ENCODE measurements at places on chromosomes 16 and 17. TPM values are rescaled to one million over a fixed set of nuclear protein-coding genes. Genes with fewer than 3 reads are reported as not detected.

Gene GPR142
- total RNA-seq = not detected

Gene ABCC11
- 0.21 TPM for total RNA-seq

Gene CFAP20
- total RNA-seq = 53.1 TPM

Gene KRTAP4-9
- not detected for total RNA-seq

Gene IL17C
- not detected for total RNA-seq

Gene MTMR4
- total RNA-seq = 13.2 TPM

Gene TMC8
- 0.18 TPM for total RNA-seq

Gene CRHR1
- total RNA-seq = 0.07 TPM

Gene PDIA2
- 0.35 TPM for total RNA-seq

Gene RNF112
- total RNA-seq = 1.0 TPM

Gene USP43
- total RNA-seq = 3.5 TPM

Gene TMEM132E
- 0.01 TPM for total RNA-seq

Gene CEMP1
- not detected for total RNA-seq

Gene SEC14L5
- 0.06 TPM for total RNA-seq

Gene SPIRE2
- 7.4 TPM for total RNA-seq

Gene DHRS13
- 6.6 TPM for total RNA-seq

Gene IRX5
- total RNA-seq = 1.9 TPM

Gene PIPOX
- total RNA-seq = 0.29 TPM
